ENCODE measurements at places on chromosomes 12 and 14. TPM values are rescaled to one million over a fixed set of nuclear protein-coding genes. Genes with fewer than 3 reads are reported as not detected.

DNA sequence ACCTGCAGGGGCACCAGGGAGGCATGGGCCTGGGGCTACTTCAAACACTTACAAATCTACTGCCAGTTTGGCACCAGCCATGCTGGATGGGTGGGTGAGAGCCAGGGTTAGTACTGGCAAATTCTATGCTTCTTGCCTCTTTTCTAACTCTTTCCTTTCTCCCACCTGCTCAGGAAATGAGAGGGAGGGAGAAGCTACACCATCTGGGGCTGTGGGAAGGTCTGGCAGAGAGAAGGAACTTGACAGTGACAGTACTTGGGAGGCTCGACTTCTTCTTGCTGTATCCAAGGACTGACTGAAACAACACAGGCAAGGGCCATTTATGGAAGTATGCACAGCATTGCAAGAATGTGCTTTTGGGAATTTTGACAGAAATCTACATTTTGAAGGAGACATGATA is 149.6 kb upstream of the DYRK2 start:
- no peak overlapping the region for H3K27ac ChIP-seq
- H3K4me1 ChIP-seq: no peaks in the 10 kb centered on the region
- H3K4me3 ChIP-seq: no peak overlapping the region
- no peaks in the 10 kb centered on the region for H3K36me3 ChIP-seq
- DNase-seq: no peak
- no peaks in the 10 kb centered on the region for H3K27me3 ChIP-seq

GRCh38 chr14:89586258-89587135 is 169.5 kb upstream of the FOXN3 start:
- H3K27ac ChIP-seq: no peak overlapping the region
- H3K4me3 ChIP-seq: no peak overlapping the region
- peaks cover 31% of the 10 kb centered on the region for H3K4me1 ChIP-seq
- no peak for DNase-seq
- H3K36me3 ChIP-seq: peaks cover 1% of the 10 kb centered on the region
- H3K27me3 ChIP-seq: no peaks in the 10 kb centered on the region

DNA sequence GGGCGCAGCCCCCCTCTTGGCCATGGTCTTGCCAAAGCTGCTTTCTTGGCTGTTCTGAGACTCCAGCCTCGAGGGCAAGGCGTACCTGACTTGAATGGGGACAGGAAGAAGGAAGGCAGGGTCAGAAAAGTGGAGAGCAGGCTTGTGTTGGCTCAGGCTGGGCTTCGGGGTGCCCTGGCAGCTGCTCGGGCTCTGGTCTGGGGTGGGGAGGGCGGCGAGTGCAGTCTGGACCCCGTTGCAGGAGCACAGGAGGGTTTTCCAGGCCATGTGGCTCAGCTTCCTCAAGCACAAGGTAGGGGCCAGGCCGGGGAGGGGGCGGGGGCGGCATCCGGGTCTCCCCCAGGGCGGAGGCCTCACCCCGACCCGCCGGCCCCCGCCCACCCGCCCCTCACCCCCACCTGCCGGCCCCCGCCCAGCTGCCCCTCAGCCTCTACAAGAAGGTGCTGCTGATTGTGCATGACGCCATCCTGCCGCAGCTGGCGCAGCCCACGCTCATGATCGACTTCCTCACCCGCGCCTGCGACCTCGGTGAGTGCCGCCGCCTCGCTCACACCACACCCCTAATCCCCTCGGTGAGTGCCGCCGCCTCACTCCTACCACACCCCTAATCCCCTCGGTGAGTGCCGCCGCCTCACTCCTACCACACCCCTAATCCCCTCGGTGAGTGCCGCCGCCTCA is 4.2 kb downstream of the NOC4L start:
- H3K4me1 ChIP-seq: peaks cover 20% of the 10 kb centered on the region
- peaks cover 26% of the 10 kb centered on the region for H3K36me3 ChIP-seq
- peak; percentile 8 for DNase-seq
- H3K27ac ChIP-seq: no peak overlapping the region
- no peaks in the 10 kb centered on the region for H3K27me3 ChIP-seq

- H3K27me3 ChIP-seq: no peaks in the 10 kb centered on the region
- DNase-seq: no peak
These were observed 248.0 kb upstream of the PDE3A start for GRCh38 chr12:20120403-20120725.

GRCh38 chr14:91470216-91470615 is 39.9 kb downstream of the PPP4R3A start:
- no peak for DNase-seq
- H3K4me1 ChIP-seq: no peaks in the 10 kb centered on the region
- no peaks in the 10 kb centered on the region for H3K27me3 ChIP-seq

DNA sequence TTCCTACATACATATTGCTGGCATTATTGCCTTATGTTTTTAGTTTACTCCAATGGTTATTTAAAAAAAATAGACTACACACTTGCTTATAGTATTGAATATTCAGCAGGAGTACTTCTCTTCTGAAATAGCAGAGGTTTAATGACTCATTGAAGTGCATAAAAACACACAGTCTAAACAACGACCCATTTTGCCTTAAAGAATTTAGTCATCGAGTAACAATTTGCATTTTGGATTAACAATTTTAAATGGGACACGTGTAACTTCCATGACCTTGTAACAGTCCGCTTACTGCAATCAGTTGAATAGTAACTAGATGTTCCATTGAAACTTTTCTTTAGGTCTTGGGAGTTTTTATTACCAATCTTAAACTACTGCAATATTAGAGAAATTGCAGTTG is 9.0 kb downstream of the TRHDE start:
- no peaks in the 10 kb centered on the region for H3K4me1 ChIP-seq
- DNase-seq: no peak
- no peak overlapping the region for H3K27ac ChIP-seq

- no peak for DNase-seq
- peaks cover 18% of the 10 kb centered on the region for H3K27me3 ChIP-seq
- H3K36me3 ChIP-seq: no peaks in the 10 kb centered on the region
- peaks cover 18% of the 10 kb centered on the region for H3K4me1 ChIP-seq
- no peak overlapping the region for H3K27ac ChIP-seq
These were observed 20.0 kb upstream of the PCNX1 start for GRCh38 chr14:70887207-70887681.

DNA sequence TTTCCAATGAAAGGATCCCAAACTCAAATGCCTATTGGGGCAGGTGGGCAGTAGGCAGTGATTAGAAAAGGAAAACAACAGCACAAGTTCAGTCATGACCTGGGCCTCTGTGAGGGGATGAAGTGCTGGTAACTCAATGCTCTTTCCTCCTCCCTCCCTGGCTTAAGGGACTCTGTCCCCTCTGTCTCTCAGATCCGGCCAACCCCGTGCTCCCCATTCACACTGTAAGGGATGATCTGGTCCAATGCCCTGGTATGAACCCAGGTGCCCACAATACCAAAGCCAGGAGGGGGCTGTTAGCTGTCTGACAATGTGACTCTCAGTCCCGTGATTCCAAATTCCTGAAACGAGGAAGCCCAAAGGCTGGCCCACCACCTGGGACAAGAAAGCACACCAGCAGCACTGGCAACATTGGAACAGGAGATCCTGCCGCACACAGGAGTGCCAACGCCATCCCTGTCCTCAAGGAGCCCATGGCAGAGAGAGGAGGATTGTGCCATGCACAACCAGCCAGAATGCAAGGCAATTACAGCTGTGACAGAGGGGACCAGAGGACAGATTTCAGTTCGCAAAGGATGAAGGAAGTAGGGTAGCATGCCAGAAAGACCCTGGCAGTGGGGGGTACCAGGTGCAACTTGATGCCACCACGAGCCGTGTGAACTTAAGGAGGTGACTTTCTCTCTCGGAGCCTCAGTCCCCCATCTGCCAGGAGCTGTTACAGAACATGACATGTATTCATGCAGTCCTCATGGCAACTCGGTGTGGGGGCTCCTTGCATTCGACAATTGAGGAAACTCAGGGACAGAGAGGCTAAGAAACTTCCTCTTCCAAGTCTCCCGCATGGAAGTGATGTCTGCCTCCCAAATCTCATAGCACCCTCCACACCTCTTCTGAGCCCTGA is 37.6 kb downstream of the SERPINA3 start:
- no peak for DNase-seq
- no peak overlapping the region for H3K4me3 ChIP-seq
- H3K4me1 ChIP-seq: no peaks in the 10 kb centered on the region

- H3K36me3 ChIP-seq: peaks cover 37% of the 10 kb centered on the region
- no peak for DNase-seq
- no peak overlapping the region for H3K27ac ChIP-seq
These were observed 8.0 kb upstream of the CERS5 start for GRCh38 chr12:50174971-50175715.

The TMEM179 gene
- total RNA-seq: 0.49 TPM

The C14orf93 gene
- 4.9 TPM for total RNA-seq

The KRT86 gene
- total RNA-seq: not detected

The CDCA4 gene
- total RNA-seq: 2.0 TPM

The LRRIQ1 gene
- 0.22 TPM for total RNA-seq

The TOMM20L gene
- not detected for total RNA-seq

Data from left ventricle myocardium inferior (tissue), 1 donor.